ENCODE measurements at places on chromosomes 2 and 18.

GRCh38 chr2:62450716-62451191 lies 55.2 kb downstream of the TMEM17 start:
- DNase-seq = no peak

- DNase-seq = peak; percentile 88
These were observed at the start of gene IGFBP5 for GRCh38 chr2:216695401-216695821. Gene IGFBP5 (minus strand): TSS chr2:216695549. CDS start chr2:216694775, 774 bp downstream.

GRCh38 chr2:77831060-77831459 lies 308.9 kb upstream of the LRRTM4 start:
- DNase-seq = no peak

DNA sequence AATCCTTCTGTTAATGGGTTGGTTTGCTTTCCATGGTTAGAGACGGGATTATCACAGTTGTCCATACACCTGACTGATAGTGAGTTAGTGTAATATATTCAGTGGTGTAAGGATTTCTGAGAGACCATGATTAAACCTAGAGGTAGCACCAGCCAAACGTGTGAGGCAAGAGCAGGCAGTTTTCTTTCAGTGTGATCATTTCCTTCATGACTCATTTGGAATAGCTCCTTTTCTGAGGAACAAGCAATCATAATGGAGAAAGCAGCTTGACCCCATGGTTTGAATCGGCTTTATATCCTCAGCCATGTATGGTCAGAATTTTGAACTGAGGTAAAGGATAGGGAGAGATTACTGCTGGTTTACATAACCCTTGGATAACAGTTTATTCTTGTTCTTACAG lies 2.9 kb downstream of the MXD1 start:
- peak; percentile 34 for DNase-seq

DNA sequence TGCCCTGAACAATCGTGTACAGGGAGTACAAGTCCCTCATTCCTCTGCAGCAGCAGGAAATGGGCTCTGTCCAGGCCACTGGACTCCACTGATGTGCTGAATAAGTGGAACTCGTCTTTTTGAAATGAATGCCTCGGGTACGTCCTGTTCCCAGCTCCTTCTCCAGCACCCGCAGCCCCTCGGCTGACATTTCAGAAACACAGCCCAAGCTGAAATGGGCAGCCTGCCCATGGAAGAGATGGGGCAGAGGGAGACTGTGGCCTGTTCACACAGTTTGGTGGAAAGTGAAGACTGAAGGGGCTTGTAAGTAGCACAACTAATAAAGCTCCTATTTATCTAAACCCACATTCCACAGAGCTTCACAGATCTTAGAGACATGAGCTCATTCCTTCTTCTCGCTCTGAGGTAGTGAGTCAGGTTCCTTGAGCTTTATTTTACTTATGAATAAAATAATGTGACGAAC lies 498.6 kb downstream of the TXNL1 start:
- DNase-seq = peak; percentile 31

DNA sequence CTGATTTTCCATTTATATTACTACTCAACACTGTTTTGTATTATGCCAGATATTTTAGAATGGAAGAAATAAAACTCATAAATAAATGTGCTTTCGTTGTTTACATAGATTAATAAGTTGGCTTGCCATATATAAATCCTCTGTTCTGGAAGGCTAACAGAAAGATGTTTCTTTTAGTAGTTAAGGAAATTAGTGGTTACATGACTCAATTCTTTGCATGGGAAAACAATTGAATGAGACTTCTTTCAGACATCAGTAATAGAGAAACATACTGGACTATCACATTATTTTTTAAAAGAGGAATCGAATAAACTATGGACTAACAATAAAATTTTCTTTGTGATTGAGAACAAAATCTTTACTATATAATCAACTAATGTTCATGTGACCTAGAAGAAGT lies 336.5 kb downstream of the KCNS3 start:
- no peak for DNase-seq

GRCh38 chr2:180125245-180125962 lies 118.3 kb upstream of the CWC22 start:
- peak; percentile 85 for DNase-seq

DNA sequence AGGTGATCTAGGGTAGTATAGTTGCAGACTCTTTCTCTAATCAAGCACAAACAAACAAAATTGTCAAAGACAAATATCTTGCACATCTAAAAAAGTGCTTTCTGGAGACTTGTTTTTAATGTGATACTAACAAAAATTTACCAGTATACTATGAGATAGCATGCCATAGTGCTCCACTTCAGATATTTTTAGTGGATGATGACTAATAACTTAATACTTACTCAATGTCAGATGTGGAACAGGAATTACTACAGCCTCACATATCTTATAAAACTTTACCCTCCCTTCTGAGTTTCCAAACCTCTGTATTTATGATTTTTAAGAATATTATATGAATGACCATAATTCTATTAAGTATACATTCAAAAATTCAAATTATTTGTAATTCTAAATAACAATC lies 1162.0 kb upstream of the SLC39A10 start:
- DNase-seq = no peak

- no peak for DNase-seq
These were observed 326.4 kb downstream of the DYSF start for GRCh38 chr2:71779774-71780105.

DNA sequence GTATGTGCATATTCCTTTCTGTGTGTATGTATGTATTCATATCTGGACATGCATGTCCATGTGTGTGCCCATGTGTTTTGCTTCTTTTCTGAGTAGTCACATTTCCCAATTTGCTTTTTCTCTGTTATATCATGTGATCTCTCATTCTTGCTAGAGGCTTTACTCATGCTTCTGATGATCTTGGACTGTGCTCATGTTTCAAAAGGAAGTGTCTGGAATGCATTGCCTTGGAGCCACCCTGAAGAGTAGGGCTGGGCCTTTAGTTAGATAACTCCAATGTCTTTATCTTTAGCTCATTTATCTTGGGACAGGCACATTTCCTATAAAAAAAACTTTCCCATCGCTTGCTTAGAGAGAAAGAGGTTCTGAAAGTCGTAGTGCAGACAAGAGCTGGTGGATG lies 859.2 kb downstream of the CNTNAP5 start:
- DNase-seq = no peak

- no peak for DNase-seq
These were observed 56.1 kb upstream of the TTN start for GRCh38 chr2:178863130-178863855.

DNA sequence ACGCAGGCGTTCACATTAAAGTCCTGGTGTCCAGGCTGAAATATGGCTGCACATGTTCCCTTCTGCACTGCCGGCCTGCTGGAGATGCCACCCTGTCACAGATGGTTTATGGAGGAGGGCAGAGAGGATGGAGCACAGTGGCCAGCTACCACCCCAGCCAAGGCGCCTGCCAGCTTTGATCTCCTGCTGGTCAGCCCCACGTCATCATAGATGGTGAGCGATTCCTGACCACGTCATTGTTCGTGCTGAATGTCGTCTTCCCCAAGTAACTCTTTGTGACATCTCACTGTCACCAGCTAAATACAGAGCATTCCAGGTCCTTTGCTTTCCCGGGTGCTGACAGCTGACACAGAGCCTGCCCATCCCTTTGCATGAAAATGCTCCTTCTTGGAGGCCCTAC lies 248.3 kb downstream of the TTC32 start:
- DNase-seq = no peak

DNA sequence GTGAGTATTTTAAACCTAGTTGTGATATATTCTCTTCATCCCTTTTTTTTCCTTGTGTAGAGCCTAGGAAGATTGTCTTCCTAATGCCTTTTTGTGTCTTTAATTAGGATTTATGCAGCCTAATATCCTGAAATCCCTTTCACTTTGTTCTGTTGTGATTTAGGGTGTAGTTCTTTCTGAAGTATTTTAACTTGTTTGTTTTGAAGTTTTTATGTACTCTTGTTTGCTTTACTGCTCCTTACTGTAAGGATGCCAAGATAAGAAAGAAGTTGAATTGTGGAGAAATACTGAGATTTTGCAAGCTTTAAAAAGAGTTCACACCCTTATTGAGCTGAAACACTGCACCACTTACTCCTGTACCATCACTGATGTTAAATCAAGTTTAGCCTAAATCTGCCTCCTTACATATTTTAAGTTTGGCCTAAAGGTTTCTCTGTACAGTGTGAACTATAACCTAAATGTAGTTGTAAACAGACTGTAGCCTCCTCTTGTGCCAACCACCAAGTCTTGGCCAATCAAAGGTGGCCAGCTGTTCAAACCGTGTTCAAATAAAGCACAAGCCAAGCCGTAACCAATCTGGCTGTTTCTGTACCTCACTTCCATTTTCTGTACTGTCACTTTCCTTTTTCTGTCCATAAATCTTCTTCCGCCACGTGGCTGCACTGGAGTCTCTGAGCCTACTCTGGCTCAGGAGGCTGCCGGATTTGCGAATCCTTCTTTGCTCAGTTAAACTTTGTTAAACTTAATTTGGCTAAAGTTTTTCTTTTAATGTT lies 17.7 kb upstream of the ACOXL start:
- no peak for DNase-seq

DNA sequence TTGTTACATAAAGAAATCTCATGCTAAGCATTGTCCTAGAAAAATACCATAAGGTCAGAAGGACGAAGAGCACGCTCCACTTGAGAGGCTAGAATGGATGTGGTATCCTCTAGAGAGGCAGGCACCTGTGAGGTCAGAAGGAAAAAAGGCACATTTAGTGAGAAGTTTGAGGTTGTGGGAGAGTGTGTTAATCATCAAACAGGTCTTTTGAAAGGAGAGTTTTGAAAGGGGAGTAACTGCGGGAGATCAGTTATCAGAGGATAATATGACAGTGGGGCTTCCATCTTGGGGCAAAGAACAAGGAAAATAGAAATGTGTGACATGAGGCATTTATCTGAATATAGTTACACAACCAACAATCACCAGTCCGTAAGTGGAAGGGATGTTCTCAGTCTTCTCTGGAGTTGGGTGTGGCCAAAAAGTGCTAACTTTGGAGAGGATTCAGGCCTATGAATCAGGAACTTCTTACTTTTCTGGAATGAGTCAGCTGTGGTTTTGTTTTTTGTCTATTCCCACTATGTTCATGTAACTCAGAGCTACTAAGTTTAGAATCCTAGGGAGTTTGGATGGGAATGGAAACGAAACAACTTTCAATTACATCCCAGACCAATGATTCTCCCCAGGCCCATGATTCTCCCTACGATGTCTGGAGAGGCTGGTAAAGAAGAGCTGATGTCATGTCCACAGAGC lies 451.4 kb upstream of the ST6GAL2 start:
- peak; percentile 71 for DNase-seq

- no peak for DNase-seq
These were observed 196.2 kb downstream of the ZNF385B start for GRCh38 chr2:179664972-179665812.

- DNase-seq = no peak
These were observed 318.5 kb downstream of the RAD51AP2 start for GRCh38 chr2:17199741-17200140.

GRCh38 chr2:137002896-137003295 lies 237.6 kb downstream of the THSD7B start:
- no peak for DNase-seq

DNA sequence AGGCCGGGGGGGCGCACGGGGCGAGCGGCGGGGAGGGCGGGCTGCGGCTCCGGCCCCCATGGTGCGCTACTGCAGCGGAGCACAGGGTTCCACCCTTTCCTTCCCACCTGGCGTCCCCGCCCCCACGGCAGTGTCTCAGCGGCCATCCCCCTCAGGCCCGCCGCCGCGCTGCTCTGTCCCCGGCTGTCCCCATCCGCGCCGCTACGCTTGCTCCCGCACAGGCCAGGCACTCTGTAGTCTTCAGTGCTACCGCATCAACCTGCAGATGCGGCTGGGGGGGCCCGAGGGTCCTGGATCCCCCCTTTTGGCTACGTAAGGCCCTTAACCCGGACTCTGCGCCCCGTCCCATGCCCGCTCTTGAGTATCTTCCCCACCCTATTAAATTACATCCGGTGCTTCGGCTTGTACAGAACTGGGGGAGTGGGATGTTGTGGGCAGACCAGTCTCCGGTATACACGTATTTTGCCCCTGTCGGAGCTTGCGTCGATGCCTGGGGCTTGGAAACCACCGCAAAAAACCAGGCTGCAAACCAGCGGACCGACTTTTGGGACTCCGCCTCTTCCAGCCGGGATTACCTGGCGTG lies 598 bp upstream of the WBP1 start:
- DNase-seq = no peak

DNA sequence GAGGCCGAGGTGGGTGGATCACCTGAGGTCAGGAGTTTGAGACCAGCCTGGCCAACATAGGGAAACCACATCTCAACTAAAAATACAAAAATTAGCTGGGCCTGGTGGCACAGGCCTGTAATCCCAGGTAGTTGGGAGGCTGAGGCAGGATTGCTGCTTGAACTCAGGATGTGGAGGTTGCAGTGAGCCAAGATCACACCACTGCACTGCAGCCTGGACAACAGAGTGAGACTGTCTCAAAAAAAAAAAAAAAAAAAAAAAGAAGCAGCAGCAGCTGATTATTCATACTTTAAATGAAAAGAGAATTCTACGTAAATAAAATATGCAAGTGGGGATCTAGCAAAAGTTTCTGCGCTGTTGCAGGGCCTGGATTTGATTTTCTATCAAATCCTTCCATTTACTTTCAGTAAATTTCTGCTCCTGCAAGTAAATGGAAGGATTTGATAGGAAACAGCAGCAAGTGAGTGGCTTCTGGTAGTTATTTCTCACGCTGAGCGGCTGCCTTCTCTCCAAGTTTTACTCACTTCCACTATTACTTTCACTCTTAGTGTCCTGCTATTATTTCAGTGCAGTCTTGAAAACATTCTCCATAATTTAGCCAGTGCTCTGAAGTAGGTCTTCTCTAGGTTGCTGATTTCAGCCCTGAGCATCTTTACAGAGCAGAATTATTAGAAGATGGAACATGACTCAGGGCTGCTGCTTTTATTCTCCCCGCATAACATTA lies 68.4 kb downstream of the SLC16A14 start:
- DNase-seq = no peak

DNA sequence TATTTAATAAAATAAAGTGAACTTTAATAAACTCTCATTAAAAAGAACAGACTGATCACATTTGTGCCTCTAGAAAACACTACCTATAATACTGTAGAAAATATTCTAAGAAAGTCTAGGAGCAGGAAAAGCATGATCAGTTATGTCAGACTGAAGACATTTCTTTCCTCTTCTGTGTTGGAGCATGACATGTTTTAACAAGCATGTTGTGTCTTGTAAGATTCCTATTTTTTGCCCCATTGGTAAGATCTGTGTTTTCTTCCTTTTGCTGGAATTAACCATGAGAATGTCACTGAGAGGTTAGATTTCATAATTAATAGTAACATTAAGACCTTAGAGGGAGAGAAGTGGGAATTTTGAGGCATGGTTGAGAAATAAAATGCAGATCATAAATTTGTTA lies 27.7 kb downstream of the LAMA3 start:
- no peak for DNase-seq

DNA sequence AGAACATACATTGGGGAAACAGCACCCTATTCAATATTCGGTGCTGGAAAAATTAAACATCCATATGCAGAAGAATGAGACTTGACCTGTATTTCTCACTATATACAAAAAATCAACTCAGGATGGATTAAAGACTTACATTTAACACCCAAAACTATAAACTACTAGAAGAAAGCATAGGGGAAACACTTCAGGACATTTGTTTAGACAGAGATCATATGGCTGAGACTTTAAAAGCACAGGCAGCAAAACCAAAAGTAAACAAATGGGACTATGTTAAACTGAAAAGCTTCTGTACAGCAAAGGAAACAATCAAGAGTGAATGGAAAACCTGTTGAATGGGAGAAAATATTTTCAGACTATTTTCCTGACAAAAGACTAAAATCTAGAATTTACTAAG lies 1694.1 kb upstream of the CELF4 start:
- DNase-seq = no peak

- no peak for DNase-seq
These were observed 347.2 kb upstream of the NETO1 start for GRCh38 chr18:73214970-73215369.

- DNase-seq = no peak
These were observed 89.2 kb downstream of the ZNF516 start for GRCh38 chr18:76405681-76406356.
